ENCODE measurements at places on chromosomes 5 and 9.
A peak's percentile ranks its signal among the peaks of the same experiment; 100 is the strongest.

DNA sequence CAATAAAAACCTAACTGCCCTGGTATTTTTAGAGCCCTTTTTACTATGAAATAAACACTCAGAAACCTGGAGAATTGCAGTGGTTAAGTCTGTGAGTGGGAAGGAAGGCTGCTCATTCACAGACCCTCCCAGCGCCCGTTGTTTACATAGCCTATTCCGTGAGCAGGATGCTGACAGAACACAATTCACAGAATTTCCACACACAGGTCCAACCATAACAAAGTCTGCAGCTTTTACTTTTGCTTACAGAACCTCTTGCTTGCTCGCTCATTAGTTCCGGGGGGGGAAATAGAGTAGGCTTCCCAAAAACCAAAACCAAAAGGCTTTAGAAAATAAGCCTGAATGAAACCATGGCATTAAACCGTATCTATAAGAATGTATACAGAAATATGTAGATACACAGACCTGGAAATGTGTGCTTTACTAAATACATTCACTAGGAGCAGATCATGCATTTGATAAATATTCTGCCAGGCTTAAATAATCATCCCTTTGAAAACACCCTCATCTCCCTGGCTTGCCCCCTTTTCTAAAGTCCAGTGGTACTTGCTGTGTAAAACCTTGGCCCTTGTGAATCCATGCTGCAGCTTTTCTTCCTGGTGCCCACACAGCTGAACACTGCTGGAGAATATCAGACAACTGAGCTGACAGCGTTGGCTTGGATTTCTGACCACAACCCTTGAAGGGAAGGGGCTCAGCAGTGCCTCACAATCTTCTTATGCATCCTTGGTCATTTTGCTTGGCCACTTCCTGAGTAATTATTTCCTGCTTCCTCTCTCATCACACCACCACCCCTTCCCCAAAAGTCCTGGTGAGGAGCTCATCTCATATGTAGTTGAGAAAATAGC is 128.0 kb downstream of the FANCC start:
- DNase-seq: no peak

GRCh38 chr5:162202285-162202880 is 134.8 kb downstream of the GABRG2 start:
- DNase-seq: no peak

GRCh38 chr9:135847833-135848232 is 59.5 kb downstream of the CAMSAP1 start:
- no peak for DNase-seq

- no peak for DNase-seq
These were observed 7.7 kb downstream of the RAPGEF6 start for GRCh38 chr5:131627207-131627865.

- no peak for DNase-seq
These were observed 27.7 kb downstream of the RANBP3L start for GRCh38 chr5:36273809-36274526.

- no peak for DNase-seq
These were observed 30.1 kb downstream of the TUSC1 start for GRCh38 chr9:25648116-25648515.

GRCh38 chr5:189976-190365 is 1.3 kb upstream of the LRRC14B start:
- DNase-seq: no peak

GRCh38 chr5:24135536-24135935 is 509.2 kb downstream of the CDH10 start:
- DNase-seq: no peak

GRCh38 chr9:128728298-128728697 is 4.4 kb upstream of the ZDHHC12 start:
- no peak for DNase-seq

DNA sequence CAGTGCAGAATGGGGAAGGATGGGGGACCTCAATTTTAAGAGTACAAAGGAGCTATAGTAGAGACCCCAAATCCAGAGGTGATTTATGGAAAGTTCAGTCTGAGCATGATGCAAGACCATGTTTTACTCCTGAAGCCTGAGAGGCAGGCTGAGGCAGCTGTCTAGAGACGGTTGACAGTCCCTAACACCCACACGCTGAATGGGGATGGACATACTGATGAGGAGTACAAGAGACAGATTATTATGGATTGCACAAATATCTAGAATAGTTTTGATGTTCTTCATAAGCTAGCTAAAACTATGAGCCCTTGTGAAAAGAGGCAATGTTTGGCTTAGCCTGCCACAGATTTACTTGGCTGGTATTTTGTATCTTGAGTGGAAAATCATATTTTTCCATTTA is 64.5 kb downstream of the PRR16 start:
- no peak for DNase-seq

- no peak for DNase-seq
These were observed 188.4 kb upstream of the NR4A3 start for GRCh38 chr9:99633265-99633664.

DNA sequence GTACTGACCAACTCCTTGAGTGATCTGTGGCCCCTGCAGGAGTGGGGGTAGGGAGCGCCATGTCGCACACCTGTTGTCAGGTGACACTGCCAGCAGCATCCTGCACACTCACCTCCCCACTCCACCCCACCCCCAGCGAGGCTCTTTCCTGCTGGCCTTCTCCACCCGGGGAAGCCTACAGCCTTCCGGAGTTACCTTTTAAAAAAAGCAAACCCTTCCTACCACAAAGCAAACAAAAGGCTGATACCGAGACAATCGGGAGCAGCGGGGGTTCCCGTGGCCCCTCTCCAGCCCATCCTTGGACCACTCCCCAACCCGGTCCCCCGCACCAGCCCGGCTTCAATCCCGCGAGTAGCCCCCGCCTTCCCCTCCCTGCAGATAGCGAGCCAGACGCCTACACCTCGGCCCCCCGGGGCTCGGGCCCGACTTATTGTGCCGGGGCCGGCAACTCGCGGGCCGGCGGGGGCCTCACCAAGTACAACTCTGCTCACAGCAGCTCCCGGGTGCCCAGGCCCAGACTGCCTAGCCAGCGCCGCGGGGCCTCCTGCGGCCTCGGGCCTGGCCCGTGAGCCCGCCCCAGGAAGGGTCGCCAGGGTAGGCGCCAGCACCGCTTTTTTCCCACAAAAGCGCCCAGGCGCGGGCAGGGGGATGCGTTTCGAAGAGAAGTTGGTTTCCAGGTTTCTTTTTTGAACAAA is 724 bp downstream of the MACROH2A1 start:
- DNase-seq: peak; percentile 44

DNA sequence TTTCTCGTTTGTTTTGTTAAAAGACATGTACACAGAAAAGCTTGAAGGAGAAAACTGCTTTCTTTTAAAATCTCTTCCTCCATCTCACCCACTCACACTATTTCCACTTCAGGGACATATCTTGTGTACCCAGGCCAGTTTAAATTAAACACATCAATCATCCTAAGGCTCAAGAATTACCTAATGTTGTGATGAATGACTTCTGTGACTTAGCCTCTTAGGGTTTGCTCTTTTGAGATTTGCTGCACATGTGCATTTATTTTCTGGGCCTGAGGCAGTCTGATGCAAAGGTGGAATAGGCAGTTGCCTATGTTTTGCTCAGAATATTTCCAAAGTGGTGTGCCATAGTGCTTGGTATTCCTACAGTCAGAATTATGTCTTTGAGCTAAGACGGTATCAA is 439.9 kb upstream of the CHD1 start:
- no peak for DNase-seq

DNA sequence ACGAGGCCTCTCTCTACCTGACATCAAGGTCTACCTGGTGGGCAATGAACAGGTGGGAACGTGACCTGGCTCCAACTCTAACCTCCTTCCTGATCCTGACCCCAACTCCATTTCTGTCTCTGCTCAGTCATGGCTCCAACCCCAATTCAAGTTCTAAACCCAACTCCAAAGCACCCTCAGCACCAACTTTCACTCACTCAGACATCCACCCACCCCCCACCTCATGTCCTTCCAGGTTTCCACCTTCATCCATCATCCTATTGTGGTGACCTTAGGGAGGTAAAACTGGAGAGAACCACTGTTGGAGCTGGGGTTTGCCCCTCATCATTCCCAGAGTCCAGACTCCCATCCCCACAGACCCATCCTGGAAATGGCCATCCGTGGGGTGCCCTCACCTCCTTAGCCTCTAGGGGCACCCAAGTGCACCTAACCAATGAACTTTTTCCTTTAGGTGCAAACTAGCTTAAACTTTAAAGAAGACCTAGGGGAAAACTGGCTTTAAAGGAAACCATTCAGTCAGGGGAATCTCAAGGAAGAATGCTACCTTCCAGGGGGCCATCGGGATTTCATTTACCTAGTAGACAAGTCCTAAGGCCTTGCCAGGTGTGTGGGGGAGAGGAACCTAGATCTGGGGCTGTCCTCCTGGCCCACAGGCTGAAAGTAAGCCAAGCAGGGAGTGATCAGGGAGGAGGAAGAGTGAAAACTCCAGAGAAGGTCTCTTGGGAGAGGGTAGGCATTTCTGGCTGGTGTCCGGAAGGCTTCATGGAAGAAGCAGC is 11.3 kb downstream of the RGS14 start:
- no peak for DNase-seq

Data from CD4-positive, alpha-beta T cell treated with Interleukin-1 beta for 1 hour (primary cell).